ENCODE measurements at places on chromosomes 1 and 21. TPM values are rescaled to one million over a fixed set of nuclear protein-coding genes. Genes with fewer than 3 reads are reported as not detected.

DNA sequence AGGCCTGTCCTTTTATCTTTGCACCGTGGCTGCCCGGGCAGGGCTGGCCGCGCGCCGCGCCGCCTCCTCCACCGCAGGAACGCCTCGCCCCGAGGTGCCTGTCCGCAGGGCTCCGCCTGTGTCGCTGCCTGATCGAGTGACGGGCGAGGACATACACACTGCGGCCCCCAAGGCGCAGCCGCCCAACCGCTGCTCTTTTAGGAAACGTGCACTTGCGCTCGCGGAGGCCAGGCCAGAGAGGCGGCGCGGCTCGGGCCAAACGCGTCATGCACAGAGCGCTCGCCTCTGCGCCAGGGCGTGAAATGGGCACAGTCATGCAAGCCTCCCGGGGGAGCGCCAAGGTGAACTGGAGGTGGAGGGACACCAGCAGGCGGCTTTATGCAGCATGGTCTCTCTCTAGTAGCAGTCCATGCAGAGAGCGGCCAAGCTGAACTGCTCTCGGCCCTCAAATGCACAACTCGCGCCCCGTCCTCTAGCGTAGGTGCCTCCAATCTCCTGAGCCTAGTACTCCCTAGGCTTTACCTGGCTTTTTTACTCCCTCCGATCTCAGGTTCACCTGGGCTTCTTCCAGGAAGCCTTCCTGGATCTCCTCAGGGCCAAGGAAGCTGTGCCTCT is 12.9 kb downstream of the TRABD2B start:
- no peak for DNase-seq

Gene TMEM39B
- 5.3 TPM for total RNA-seq

DNA sequence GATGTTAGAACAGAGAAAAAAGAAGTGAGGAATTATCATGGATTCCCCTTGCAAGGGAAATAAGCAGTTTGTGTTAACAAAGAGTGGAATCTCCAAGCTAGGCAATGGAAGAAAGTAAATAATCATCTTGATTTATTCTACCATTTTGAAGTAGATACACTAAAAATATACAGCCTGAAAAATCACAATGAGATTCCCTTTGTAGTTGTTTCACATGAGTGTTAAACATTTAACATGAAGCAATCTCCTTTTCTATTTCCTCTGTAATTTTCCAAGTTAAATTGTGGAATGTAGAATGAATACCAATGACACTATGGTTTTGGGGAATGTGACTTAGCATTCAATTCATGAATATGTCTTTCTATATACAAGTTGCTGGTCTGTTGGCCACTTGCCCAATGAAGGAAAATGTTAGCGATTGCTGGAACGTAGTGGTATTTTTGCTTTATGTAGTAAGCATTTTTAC is 5.7 kb downstream of the TGFB2 start:
- no peak for DNase-seq

DNA sequence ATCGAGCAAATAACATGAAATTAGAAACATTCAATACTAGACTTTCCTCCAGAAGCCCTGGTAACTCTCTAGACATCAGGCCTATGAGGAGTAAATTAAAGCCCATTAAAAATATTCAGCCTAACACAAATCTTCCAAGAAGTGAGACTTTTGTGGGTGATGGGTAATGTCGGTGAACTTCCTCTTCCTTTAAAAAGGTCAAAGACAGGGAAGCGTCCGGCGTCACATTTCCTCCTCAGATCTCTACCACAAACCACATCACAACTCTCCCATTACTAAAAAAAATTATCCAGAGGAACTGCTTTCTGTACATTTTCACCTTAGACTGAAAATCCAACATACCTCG is 1.4 kb downstream of the EIF4G3 start:
- DNase-seq, result peak; percentile 39

Gene PLEKHG5
- total RNA-seq, result 24.9 TPM

Gene SH3BGR
- 1.6 TPM for total RNA-seq

GRCh38 chr1:16352842-16353535 is 709 bp upstream of the FBXO42 start:
- no peak for DNase-seq

GRCh38 chr1:92425617-92426016 is 61.1 kb downstream of the GFI1 start:
- no peak for DNase-seq

- DNase-seq, result no peak
These were observed 51.0 kb upstream of the IKBKE start for GRCh38 chr1:206419250-206419649.

GRCh38 chr21:44729336-44730027 is 18.1 kb upstream of the TSPEAR start:
- DNase-seq, result no peak

Gene PTPRC
- 2.9 TPM for total RNA-seq

Gene UBL4B
- total RNA-seq, result 0.41 TPM

Gene ALDH9A1
- 63.6 TPM for total RNA-seq
